ENCODE measurements at places on chromosomes 3 and 15.

GRCh38 chr15:100889385-100890050 lies 9.9 kb downstream of the ALDH1A3 start:
- no peak for DNase-seq

GRCh38 chr3:98068824-98069223 lies 18.1 kb upstream of the OR5AC2 start:
- no peak for DNase-seq

DNA sequence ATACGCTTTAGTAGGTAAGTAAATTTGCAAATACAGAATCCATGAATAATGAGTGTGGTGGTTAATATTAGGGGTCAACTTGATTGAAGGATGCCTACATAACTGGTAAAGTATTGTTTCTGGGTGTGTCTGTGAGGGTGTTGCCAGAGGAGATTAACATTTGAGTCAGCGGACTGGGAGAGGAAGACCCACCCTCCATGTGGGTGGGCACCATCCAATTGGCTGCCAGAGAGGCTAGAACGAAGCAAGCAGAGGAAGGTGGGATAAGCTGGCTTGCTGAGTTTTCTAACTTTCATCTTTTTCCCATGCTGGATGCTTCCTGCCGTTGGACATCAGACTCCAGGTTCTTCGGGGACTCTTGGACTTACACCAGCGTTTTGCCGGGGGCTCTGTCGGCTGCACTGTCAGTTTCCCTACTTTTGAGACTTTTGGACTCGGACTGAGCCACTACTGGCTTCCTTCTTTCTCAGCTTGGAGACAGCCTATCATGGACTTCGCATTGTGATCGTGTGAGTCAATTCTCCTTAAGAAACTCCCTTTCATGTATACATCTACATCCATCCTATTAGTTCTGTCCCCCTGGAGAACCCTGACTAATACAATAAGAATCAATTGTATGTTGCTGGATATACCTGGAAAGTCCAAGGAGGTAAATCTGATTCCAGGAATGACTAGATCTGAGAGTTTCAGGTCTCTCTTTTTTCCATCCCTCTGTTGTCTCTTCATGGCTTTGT lies 25.8 kb upstream of the NEDD4 start:
- DNase-seq, result no peak

GRCh38 chr3:43363621-43364266 lies 77.4 kb downstream of the SNRK start:
- no peak for DNase-seq

GRCh38 chr3:177135841-177136492 lies 61.3 kb downstream of the TBL1XR1 start:
- DNase-seq, result no peak

- peak; percentile 48 for DNase-seq
These were observed 21.9 kb downstream of the LTF start for GRCh38 chr3:46442576-46443530.

GRCh38 chr15:28098766-28099554 lies at the start of gene OCA2:
OCA2 (minus strand) TSS chr15:28099315; CDS start chr15:28081874, 17,441 bp downstream.
- peak; percentile 52 for DNase-seq

GRCh38 chr15:41979493-41980266 lies 7.3 kb upstream of the EHD4 start:
- no peak for DNase-seq

DNA sequence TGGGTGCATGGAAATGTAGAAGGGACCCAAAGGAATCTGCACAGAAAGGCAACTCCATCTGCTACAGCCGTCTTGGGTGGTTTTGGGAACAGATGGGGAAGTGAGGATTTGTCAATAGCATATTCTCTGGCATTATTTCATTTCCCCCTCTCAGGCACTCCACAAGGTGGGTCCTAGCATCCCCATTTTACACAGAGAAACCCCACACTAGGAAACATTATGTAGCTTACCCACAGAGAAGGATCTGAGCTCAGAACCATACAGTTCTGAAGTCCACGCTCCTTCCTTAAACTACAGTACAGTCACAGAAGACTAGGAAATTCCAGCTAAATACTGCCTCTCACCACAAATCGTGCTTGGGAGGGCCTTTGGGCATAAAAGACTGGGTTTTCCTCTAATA lies 61.2 kb upstream of the CTNNB1 start:
- DNase-seq, result no peak

DNA sequence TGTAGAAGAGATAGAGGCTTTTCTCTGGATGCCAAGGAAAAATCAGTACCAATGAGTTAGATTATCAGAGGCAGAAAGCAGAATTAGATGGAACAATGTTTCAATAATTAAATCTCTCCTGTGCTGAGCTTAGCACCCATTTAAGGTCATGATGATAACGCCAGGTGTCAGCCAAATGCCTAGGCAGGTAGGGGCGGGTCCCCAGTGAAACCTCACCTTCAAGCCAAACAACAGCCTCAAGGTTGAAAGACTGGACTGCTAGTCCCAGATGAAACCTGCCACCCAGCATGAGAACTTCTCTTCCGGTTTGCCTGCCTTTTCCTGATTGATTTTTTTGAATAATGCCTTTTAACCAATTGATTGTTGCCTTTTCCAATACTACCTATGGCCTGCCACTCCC lies 363.0 kb downstream of the PLOD2 start:
- no peak for DNase-seq

- peak; percentile 8 for DNase-seq
These were observed 455.0 kb upstream of the THBS1 start for GRCh38 chr15:39125904-39126303.

DNA sequence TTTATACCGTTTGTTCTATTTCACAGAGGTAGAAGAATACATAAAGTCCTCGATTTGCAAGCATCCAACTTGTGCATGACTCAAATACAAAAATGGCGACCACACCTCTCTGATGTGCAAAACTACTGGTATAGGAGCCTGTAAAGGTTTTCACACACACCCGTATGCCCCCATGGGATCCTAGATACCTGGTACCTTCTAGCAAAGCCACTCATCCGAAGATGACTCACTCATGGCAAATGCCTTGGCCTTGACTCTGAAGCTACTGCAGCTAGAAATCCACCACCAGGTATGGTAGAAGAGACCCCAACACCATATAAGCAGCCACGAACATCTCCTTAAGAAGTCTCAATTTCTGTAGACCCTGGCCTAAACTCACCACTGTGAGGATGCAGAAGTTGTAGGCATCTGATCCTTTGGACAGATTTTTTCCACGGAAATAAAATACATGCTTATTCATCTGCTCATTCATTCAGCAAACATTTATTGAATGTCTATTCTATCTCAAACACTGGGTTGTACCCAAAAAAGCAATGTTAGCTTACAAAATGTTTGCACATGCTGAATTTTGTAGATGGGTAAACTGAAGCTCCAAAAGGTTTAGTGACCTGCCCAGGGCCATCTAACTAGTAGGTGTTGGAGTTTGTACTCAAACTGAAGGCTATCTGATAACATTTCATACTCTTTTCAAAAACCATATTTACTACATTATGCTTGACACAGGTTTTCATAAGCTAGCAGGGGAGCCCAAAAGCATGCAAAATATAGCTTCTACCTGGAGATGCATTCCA lies 158.8 kb downstream of the RORA start:
- DNase-seq, result no peak

GRCh38 chr3:113141543-113141942 lies 69.8 kb upstream of the BOC start:
- DNase-seq, result no peak

Data from stimulated activated CD4-positive, alpha-beta T cell treated with anti-CD3 and anti-CD28 coated beads, Interleukin-4, amount 100 ng/mL, for 24 hours (primary cell).